ENCODE measurements at places on chromosomes 11 and 22.

GRCh38 chr22:42322562-42322926, 52.1 kb upstream of the TCF20 start:
- no peak for DNase-seq

- no peak for DNase-seq
These were observed 18.3 kb downstream of the SMCO4 start for GRCh38 chr11:93524858-93525257.

- DNase-seq: no peak
These were observed 6.9 kb downstream of the TST start for GRCh38 chr22:37012262-37012904.

DNA sequence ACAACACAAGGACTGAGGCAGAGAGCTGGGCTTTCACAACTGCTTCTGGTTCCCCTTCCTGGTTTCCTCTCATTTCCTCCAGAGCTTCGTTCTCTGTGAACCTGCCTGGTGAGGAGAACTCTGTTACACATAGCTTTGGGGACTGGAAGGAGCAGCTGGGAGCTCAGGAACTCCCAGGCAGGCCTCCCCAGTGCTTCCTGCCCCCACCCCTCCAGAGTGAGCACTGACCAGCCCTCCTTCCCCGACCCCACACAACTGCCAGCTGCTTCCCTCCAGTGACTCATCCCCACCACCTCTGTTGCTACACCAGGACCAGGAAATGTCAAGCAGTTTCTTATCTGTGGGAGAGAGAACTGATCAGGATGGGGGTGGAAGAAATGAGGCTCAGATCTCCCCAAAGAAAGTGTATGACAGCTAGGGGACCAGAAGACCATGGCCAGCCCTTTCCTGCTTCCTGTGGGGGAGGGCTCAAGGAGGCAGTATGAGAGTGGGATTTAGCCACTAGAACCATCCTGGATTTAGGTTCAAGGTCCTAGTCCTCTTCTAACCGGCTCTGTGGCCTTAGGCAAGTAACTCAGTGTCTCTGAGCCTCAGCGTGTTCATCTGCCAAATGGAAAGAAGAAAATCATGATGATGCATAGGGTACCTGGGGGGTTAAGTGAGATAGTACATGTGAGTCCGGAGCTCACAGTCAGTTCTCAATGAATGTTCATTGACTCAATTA, 4.5 kb upstream of the TP53I11 start:
- DNase-seq: peak; percentile 66

- DNase-seq: peak; percentile 67
These were observed 8.6 kb downstream of the C11orf91 start for GRCh38 chr11:33692013-33692504.

GRCh38 chr11:95682552-95682951, 107.0 kb downstream of the FAM76B start:
- no peak for DNase-seq

- no peak for DNase-seq
These were observed 101.4 kb upstream of the NECTIN1 start for GRCh38 chr11:119830400-119830799.

DNA sequence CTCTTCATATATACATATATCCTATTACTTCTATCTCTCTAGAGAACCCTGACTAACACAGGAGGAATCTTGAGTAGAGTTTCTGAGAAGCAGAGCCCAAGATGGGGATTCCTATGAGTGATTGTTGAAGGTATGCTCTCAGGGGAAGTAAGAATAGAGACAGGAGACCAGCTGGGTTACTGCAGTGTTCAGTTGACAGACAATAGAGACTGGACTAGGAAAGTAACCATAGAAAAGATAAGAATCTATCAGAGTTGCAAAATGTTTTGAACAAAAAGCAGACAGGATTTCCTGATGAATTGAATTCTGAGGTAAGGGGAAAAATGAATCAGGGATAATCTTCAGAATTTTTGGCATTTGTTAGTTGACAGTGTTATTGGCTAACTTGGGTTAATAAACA, 54.4 kb downstream of the SLC17A6 start:
- no peak for DNase-seq

DNA sequence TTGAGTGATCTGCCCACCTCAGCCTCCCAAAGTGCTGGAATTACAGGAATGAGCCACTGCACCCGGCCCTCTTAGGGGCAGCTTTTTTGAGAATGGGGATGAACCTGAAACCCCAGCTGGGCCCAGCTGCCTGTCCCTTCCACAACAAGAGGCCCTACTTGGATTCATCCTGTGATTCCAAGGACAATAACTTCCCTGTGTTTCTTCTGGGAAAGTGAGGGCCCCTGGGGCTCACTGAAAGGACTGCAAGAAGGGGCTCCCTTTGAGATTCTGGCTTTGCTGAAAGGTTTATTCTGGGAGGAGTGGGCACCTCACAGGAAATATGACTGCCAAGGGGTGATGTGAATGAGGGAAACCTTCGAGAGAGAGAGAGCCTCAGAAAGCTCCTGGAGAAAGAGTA, 12.3 kb upstream of the GNAZ start:
- no peak for DNase-seq

- DNase-seq: no peak
These were observed 17.0 kb downstream of the HTR3A start for GRCh38 chr11:113991718-113992458.

Data from right hindlimb (tissue), 1 donor.